ENCODE measurements at places on chromosomes 3 and 15.
A peak's percentile ranks its signal among the peaks of the same experiment; 100 is the strongest.

DNA sequence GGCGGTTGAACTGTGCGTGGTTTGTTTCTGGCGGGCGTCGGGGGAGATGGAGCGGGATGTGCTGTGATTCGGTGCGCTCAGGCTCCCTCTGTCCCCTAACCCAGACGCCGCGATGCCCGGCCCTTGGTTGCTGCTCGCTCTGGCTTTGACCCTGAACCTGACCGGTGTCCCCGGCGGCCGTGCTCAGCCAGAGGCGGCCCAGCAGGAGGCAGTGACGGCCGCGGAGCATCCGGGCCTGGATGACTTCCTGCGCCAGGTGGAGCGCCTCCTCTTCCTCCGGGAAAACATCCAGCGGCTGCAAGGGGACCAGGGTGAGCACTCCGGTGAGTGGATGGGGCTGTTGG lies 1.2 kb downstream of the TRH start:
- DNase-seq = no peak

DNA sequence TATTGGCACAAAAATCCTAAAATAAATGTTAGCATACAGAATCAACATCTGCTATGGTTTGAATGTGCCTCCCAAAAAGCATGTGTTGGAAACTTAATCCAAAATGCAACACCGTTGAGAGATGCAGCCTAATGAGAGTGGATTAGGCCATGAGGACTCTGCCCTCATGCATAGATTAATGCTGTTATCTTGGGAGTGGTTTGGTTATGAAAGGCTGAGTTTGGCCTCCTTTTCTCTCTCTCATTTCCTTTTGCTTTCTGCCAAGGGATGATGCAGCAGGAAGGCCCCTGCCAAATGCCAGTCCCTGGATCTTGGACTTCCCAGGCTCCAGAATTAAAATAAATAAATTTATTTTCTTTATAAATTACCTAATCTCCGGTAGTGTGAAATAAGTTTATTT lies 49.4 kb downstream of the SYNM start:
- DNase-seq = no peak

- no peak for DNase-seq
These were observed 274.5 kb upstream of the RARB start for GRCh38 chr3:25153561-25153960.

- peak; percentile 97 for DNase-seq
These were observed 18.1 kb downstream of the GBE1 start for GRCh38 chr3:81743096-81744025.

DNA sequence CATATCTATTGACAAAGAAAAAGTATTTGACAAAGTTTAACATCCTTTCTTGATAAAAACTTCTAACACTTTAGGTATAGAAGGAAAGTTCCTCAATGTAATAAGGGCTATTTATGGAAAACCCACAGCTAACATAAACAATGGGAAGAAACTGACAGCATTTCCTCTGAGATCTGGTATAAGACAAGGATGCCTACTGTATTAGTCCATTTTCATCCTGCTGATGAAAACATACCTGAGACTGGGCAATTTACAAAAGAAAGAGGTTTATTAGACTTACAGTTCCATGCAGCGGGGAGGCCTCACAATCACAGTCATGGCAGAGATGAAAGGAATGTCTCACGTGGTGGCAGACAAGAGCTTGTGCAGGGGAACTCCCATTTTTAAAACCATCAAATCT lies 17.8 kb upstream of the CLDN1 start:
- no peak for DNase-seq

- no peak for DNase-seq
These were observed 244.1 kb downstream of the SLCO3A1 start for GRCh38 chr15:92097474-92098178.

DNA sequence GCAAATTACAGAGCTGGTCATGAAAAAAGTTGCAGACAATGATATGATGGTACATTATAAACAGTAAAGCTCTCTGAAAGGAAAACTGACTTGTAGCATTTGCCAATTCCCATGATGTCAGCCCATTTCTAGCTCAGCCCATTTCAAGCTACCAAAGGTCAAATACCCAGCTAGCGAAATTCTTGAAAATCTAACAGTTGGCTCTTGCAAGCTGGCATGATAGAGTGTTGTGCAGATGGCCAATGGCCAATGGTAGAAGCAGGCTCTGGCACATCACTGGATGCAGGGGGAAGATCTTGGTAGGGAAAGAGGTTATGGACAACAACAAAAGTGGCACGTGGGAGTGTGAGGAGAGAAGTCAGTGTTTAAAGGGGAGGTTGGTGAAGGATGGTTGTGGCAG lies 36.7 kb downstream of the RASGRF1 start:
- DNase-seq = no peak

DNA sequence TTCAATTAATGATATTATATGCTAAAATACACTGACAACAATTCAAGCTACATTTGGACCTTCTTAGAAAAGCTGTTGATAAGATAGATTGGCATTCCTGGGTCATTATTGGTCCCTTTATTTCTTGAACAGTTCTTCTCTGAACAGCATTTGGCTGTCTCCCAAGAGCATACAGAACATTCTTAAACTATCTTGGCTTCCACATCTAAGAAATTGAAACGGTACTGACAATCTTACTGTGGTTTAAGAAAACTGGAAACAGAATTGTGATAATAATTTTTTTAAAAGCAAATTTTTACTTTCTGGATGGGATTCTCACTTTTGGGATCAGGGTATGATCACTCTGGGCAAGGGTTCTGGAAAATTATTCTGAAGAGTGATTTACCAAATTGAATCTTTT lies 161.7 kb upstream of the ZNF385D start:
- DNase-seq = no peak

- no peak for DNase-seq
These were observed 28.9 kb upstream of the CD200R1L start for GRCh38 chr3:112875561-112875960.

DNA sequence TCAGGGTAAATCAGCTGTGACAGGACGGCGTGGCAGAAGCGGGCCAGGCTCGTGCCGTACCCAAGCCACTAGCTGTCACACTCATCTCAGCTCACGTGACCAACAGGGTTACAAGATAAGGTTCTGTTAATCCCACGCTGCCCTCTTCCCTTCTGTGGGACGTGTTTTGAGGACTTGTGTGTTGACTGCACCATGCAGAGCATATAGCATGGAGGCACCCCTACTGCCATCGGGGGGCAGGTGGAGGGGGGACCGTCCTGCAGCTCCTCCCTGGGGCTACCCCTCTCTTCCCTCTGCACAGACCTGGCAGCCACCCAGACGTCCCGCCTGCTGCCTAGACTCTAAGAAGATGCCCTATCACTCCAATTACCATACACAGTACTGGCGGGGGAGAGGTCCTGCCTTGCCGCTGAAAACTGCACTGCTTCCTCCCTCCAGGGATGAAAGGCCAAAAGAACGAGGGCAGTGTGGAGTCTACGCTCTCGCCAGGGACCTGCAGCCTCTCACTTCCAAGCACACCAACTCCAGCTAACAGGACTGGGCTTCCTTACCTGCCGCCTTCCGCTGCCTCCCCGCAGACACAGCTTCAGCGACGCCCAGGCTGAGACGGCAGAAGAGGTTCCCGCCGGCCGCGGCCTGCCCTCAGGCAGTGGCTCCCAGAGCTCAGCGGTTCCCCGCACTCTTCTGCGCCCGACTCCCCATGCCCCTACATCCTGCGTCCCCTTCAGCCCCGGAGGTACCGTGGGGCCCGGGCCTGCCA lies at the start of gene TNK2:
Gene TNK2 (minus strand): TSS at position 618 of the 760 bp plus-strand sequence. CDS start 19,963 bp downstream, outside the sequence.
- DNase-seq = no peak

GRCh38 chr15:52100807-52101442 lies 11.7 kb downstream of the BCL2L10 start:
- DNase-seq = no peak

DNA sequence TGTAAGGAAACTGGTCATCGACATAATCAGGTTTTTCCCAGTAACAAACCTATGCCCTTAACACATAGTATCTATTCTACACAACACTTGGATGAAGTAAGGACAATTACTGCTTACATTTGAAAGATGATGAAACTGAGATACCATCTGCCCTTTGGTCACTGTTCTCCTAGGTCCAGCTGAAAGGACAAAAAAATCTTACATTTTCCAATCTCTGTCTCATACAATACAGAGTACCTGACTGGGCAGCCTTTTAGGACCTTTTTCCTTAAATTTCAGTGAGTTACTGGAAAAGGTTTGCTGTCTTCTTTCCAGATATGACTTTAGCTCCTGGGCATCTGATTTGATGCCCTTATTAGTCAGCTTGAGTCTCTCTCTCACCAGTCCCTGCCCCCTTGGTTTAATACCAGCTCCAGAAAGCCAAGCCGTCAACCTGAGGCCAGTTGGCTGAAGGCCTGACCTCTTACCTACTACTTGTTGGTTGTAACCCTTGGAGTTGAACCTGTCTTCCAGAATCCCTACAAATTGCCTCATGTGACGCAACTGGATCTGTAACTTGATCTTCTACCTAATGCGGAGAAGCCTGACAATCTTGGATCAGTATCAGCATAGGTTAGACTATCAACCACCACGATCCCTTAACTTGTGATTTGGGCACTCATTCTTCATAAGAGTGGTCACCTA lies 355.3 kb upstream of the ZNF385D start:
- no peak for DNase-seq

- DNase-seq = no peak
These were observed 16.1 kb upstream of the CACNA1D start for GRCh38 chr3:53478166-53478830.

GRCh38 chr3:190505381-190506003 lies 8.4 kb upstream of the IL1RAP start:
- DNase-seq = no peak

- DNase-seq = no peak
These were observed 103.6 kb upstream of the ICE2 start for GRCh38 chr15:60582370-60583036.

- DNase-seq = no peak
These were observed 191.5 kb upstream of the SLC24A5 start for GRCh38 chr15:47929138-47929803.

DNA sequence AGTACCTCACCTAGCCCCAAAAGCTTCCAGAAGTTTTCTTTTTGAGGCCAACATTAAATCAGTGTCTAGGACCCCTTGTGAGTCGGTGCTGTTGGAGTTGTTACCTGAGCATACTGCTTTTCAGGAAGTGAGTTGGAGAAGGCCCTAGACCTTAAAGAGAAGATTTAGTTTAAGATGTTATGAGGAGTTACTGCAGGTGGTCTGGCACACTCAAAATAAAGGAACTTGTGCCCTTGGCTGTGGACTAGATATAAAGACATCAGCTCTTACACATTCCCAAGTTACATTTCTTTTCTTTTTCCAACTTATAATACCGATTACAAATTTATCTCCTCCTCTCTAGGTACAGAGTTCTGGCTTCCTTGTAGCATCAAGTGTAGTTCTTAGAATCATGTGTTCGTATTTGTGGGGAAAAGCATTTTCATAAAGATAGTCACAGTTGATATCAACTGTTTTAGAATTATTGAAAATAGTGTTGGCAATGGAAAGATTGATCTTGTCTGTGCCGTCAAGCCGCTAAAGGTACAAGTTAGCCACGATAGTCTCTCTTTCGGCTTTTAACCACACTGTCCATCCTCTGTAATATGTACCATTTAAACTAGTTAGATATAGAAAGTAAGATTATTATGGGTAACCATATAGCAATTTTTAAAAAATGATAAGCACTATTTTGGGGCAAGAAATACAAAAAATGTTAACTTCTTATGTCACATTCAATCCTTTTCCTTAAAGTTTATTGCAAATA lies 8.6 kb downstream of the ZIC1 start:
- DNase-seq = no peak

DNA sequence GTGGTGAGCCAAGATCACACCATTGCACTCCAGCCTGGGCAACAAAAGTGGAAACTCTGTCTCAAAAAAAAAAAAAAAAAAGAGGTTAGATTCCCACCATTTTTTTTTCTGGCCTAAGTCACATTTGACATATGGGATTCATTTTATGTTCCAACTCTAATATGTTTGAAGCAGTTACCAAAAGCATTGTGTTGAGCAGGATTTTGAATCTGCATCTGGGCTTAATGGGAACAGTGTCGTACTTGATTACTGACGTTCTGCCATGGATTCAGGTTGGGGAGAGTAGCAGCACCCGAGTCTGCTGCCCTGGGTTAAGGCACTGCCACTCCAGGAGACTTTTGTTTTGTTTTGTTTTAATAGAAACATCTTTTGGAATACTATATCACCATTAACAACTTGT lies 348.7 kb upstream of the TBL1XR1 start:
- DNase-seq = no peak

- no peak for DNase-seq
These were observed 113.3 kb downstream of the RYR3 start for GRCh38 chr15:33424025-33424424.

GRCh38 chr3:880371-880770 lies 212.5 kb upstream of the CNTN6 start:
- no peak for DNase-seq

DNA sequence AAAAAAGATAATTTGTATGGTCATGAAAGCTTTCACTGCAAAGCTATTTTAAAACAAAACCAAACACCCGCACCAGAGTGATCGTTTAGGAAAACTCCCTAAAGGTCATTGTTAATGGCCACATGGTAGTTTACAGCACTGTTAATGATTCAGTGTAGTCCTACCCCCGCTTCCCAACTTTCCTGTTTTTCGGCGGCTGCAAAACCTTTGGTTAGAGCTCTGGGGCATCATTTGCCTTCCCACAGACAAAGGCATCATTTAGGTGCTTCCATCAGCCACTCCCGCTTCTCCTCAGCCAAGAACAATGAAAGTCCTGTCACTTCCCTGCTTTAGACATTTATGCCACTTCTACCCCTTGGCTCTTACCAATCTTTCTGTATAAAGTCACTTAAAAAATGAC lies 10.6 kb downstream of the MELTF start:
- no peak for DNase-seq

DNA sequence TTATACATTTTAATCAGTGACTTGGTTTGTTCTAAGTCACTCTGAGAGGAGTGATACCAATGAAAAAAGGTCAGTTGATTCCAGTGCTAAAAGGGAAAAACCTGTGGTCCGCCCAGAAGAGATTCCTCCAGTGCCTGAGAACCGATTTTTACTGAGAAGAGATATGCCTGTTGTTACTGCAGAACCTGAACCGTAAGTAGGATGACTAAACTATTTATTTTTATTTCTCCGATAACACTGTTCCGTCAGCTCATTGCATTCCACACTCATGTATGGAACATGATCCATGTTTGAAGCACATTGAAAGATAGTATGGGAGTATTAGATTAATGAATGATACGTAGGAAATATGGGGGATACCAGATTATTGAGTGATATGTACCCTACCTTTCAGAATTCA lies 20.0 kb upstream of the ZBTB47 start:
- no peak for DNase-seq

DNA sequence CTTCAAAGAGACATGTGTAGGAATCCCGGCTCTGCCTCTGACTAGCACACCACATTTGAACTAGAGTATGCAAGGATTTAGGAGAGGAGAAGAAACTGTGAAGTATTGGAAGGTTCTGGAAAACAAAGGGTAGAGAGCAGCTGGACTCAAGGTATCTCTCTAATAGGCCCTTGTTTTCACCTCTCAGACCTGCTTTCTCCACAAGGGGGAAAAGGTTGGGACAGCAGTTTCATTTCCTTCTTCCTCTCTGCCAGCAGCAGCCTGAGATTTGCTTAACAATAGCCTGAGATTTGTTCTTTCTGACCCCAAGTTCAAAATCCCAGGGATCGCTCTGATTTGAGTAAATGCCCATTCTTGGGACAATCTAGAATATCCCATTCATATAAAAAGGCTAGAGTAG lies 430.6 kb upstream of the MCTP2 start:
- no peak for DNase-seq

- DNase-seq = no peak
These were observed 97.2 kb downstream of the TBC1D5 start for GRCh38 chr3:17645074-17645698.

All from HS-5 (cell line).